ENCODE measurements at places on chromosomes 16 and 17.

DNA sequence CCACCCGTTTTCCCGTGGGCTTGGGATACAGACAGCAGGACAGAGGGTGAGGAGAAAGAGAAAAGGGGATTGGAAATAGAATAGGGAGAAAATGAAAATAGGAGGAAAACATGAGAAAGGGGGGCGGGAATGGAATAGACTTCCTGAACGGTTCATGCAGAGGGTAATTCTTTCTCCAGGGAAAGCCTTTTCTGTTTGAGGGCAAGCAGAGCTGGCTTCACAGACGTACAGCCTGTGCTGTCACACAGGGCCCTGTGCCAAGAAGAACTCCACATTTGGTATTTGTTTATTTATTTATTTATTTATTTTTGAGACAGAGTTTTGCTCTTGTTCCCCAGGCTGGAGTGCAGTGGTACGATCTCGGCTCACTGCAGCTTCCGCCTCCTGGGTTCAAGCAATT, 12.0 kb downstream of the MILR1 start:
- no peak for DNase-seq

DNA sequence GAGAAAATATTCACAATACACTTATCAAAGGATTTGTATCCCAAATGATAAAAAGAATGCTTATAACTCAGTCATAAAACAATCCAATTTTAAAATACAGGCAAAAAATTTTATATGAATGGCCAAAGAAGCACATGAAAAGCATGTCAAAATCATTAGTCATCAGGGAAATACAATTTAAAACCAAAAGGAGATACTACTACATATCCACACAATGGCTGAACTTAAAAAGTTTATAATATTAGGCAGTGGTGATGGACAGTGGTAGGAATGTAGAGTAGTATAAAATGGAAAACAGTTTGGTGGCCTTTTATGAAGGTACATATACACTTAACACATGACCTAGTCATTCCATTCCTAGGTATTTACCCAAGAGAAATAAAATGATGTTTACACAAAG, 12.2 kb downstream of the CMC2 start:
- no peak for DNase-seq

- DNase-seq: no peak
These were observed 14.8 kb downstream of the TMEM204 start for GRCh38 chr16:1548233-1548632.

DNA sequence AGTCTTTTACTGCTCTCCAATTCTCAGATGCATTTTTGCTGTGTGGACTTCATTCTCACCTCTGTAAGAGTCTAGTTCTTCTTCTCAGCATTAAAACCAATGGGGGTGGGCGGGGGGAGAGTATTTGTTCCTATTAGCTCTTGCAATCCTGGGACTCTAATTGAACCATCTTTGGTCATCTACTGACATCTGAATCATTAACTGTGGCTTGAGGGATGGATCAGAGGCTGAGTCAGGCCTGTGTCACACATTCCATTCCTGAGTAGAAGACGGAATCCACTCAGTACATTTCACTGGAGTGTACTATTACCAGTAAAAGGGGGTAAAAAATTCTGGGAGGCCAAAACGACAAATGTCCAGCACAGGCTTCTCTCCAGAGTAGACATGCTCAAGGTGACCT, 12.8 kb upstream of the ZNF23 start:
- DNase-seq: no peak

DNA sequence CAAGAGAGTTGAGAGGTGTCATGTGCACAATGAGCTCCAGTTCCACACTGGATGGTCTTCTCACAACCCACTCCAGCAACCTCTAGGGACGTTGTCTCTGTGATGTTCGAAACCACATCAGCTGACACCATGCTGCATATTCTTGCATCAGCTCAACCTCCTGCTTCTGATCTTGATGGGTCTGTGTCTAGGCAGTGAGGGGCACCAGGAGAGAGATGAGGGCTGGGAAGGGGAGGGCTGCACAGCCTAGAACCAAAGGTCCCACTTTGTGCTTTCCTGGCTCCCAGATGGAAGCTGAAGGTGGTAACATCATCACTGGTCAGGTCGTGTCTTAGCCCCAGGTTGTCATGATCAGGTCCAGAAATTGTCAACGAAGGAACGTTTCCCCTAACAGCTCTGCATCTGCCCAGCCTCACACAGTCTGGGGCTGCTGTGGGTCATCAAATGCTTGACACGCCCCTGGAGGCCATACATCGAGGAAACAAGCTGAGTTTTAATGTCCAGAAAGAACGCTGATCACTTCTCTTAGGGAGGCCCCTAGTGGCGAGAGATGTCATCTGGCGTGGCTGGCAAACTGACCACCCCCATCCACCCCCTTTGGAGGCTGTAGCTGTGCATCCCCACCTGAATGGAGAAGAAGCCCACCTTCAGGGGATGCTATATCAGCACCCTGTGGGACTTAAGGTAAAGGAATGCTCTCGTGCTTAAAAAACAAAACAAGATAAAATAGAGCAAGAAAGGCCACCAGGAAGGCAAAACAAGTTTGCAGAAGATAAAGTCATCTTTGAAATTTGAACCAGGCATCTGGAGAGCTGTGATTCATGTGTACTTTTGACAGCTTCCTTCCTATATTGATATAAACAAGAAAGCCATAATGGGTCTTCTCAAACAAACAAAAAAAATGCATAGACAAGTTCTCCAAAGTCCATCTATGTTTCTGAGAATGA, 58.3 kb downstream of the WIPI1 start:
- peak; percentile 68 for DNase-seq

DNA sequence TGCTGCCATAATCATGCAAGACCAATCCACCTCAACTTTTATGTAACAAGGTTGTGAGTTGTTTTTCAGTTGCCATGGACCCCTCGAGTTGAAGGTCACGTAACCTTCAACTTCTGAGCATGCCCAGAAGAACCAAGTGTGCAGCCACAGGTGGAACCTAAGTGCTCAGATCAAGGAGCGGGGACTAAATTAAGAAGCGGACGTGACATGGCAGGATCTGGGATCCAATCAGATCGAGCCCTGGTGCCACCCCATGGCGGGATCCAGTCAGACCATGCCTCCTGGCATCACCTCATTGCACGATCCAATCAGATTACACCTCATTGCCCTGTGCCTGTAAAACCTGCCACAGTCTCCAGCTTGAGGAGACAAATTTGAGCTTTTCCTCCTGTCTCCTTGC, 204.5 kb upstream of the CDH5 start:
- DNase-seq: no peak

DNA sequence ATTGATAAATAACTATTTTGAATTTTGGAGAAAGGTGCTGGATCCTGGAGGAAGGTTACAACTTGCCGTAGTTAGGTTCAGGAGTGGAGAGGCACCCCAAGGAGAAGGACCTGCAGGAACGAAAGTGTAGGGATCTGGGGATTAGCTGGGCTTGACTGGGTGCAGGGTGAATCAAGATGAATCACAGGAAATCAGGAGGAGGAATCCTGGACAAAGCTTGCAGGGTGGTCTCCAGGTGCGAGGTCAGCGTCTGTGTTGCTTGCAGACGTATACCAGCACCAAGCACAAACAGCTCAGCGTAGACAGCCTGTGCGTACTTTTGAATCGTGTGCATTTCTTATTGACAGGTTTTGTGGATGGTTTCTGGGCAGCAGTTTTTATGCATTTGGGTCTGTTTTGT, 144.3 kb downstream of the MSI2 start:
- DNase-seq: no peak
